Cortex of kidney (tissue), 1 donor: ENCODE measurements at places on chromosomes 7 and 10.

DNA sequence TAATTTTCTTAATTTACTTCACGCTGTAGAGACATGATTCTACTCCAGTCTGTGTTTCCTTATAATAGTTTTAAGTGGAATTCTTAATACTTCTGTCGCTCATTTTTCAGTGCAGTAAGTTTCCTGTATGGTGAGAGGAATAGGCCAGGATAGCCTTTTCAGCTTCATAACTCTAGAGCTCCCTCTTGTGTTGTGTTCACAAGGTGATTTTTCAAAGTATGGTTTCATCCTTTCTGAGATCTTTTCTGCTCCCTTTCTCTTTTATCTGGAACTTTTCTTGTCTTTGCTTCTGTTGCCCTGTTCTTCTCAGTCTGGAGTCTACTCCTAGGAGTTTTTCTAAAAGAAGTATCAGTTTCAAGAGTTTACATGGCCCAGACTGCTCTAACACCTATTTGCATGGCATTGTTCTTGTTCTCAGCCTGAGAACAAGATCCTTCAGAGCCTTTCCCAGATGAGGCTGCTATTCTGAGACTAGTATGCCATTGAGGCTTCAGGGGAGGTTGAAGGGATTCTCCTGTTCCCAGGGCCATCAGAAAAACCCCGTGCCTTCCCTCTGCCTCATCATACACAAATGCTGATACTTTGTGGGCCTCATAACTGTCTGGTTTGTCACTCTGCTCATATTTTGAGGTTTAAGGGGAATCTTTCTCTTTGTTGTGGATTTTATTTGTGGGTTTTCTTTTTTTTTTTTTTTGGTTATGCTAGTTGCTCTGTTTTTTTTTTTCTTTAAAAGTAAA lies 21.8 kb downstream of the NET1 start:
- no peak for DNase-seq

DNA sequence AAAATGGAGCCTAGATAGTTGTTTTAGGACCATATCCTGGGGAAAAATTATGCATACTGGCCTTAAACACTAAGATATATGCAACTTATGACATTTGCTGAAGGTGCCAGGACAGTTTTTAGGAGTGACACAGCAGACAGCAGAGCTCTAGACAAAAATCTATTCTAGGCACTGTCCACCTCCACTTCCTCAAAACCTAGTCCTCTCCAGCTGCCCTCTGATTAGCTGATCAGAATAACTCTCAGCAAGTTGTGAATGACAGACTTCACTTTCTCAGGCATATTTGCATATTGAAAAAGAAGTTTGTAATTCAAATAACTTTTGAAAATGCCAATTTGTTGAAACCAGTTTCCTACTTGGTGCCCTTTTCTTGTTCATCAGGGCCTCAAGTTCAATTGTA lies 152.3 kb upstream of the STEAP4 start:
- DNase-seq = no peak

DNA sequence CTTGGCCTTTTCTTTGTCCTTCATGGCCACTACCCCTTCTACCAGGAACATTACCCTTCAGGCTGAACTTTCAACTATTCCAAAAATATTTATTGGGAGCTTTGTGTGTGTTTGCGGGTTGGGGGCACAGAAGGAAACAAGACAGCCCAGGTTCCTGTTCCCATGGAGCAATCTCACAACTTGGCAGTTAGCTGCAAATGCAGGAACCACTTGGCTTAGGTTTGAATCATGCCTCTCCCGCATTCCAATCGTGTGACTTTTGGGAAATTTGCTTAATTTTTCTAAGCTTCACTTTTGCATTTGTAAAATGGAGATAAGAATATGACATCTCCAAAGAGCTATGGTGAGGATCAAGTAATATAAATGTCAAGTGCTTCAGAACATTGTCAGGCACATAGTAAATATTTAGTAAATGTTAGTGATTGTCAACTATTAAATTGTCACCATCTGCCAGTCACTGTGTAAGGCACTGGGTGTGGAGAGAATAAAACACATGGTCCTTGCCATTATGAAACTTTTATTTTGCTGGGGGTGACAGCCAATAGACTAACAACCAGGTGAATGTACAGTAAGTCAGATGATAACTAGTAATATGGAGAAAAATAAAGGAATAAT lies 277.1 kb downstream of the SNX13 start:
- no peak for DNase-seq

GRCh38 chr7:143295870-143296269 lies 7.7 kb downstream of the CASP2 start:
- DNase-seq = no peak

DNA sequence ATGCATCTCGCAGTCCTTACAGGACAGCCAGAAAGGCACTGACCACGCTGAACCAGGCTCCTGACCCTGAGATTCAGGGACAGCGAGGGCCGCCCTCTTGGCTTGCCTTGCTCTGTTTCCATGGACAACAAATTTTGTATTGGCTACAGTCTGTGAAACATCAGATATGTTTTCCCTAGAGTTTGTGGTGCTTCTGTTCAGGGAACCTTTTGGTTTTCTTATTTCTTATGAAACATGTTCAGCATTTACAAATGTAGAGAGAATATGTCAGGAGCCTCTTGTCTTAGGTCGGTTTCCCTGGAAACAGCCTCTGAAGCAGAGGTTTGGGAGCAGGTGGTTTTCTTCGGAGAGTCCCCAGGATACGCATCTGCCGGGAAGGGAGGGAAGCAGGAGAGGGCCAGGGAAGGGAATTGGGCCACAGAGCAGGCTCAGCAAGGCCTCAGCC lies 260.1 kb downstream of the CCDC3 start:
- DNase-seq = no peak

DNA sequence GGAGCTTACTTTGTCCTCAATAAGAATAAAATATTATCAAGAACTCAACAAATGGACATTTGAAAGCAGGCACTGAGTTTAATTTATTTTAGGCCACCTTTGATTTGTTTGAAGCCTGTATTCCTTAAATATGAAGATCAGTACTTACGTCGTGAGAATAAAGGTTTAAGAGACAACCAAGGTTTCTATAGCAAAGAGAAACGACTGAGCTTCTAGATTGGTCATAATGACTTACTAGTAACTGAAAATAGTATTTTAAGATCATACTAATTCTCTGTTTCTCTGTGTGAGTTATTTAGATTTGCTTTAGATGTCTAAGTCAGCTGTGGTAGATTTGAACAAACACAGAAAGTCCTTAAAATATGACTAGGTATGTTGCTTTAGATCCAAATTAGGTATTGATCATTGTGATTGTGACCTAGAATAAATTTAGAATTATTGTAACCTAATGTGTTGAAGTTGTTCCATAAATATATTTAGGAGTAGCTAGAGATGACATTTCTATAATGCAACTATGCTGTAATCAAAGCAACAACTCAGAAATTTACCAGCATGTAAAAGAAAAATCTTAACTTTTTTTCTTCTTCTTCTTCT lies 2.4 kb upstream of the GLCCI1 start:
- no peak for DNase-seq
